ENCODE measurements at places on chromosomes 3 and 15.

DNA sequence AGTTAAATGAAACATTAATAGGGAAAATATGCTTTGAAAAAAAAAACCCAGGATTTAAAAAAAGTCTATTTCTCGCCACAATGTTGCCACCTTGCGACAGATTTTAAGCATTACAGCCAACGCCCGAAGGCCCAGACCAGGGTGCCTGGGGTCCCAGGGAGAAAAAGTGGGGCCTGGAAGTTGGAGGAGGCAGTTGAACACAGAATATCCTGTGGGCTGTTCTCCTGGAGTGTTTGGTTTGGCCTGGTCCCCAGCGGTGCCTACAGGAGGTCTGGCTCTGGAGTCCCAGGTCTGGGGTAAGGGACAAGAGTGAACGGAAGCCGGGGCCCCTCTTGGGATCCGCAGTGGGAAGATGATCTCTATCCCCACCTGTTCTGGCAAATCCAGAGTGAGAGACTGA lies 3.4 kb downstream of the RNU6-1 start:
- DNase-seq, result peak; percentile 29

GRCh38 chr3:39765575-39765974 lies 43.8 kb upstream of the MYRIP start:
- no peak for DNase-seq

DNA sequence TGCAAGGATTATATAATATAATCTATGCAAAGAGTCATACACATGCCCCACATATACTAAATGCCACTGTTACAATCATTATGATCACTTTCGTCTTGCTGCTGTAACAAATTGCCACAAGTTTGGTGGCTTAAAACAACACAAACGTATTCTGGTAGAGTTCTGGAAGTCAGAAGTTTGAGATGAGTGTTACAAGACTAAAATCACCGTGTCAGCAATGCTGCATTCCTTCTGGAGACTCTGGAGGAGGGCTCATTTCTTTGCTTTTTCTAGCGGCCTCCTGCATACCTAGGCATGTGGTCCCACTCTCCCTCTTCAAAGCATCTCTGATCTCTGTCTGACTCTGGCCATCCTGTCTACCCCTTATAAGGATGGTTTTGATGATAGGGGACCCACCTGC lies 1.4 kb upstream of the CCDC174 start:
- no peak for DNase-seq

GRCh38 chr3:100335434-100335833 lies 877 bp downstream of the NIT2 start:
- DNase-seq, result no peak

DNA sequence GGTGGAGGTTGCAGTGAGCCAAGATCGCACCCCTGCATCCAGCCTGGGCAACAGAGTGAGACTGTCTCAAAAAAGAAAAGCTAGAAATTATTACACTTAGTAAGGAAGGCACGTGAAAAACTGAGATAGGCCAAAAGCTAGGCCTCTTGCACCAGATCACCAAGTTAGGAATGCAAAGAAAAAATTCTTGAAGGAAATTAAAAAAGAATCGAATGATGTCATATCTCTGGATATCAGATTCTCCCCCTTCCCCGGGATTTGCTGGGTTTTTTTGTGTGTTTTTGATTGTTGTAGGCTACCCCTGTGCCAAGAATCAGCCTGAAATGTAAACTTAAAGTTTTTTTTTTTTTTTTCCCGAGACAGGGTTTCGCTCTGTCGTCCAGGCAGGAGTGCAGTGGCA lies 17.4 kb downstream of the PTPN23 start:
- no peak for DNase-seq

GRCh38 chr3:10933021-10933420 lies 59.5 kb upstream of the SLC6A1 start:
- no peak for DNase-seq

DNA sequence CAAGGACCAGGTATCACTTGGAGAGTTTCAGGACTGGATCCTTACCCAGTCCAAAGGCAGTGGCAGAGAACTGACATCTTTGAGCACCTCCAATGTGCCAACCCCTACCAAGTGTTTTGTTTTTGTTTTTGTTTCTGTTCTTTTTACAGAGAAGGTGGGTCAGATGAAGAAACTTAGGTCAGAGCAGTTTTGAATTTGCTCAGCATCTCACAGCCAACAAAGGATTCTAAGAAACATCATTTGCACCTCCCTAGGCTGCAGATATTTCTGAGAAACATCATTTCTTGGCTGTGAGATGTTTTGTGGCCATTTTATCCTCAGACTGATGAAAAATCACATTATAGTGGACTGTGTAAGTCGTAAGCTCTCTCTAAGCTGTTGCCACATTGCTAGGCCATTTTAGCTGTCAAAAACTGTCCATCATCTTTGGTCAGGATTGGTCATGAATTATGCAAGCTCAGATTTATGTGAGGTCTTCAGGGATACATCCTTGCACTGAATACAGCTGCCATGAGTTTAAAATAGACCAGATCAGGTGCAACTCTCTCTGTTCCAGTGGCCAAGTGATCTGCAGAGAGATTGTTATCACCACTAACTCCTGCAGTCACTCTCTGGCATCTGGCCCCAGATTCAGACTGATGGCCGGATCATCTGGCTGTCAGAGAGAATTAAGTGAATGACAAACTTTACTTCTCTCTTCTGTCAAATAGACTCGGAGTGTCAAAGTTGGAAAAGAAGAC lies 341.5 kb downstream of the EPHB1 start:
- no peak for DNase-seq

- DNase-seq, result no peak
Measured at GRCh38 chr3:37348736-37349396, 174.5 kb upstream of the LRRFIP2 start.

- peak; percentile 12 for DNase-seq
Measured at GRCh38 chr3:107377151-107377550, at the start of gene CCDC54. CCDC54 (plus strand) TSS chr3:107377439; CDS start chr3:107377588, 149 bp downstream.

GRCh38 chr15:57747206-57747896 lies 40.8 kb downstream of the POLR2M start:
- no peak for DNase-seq

DNA sequence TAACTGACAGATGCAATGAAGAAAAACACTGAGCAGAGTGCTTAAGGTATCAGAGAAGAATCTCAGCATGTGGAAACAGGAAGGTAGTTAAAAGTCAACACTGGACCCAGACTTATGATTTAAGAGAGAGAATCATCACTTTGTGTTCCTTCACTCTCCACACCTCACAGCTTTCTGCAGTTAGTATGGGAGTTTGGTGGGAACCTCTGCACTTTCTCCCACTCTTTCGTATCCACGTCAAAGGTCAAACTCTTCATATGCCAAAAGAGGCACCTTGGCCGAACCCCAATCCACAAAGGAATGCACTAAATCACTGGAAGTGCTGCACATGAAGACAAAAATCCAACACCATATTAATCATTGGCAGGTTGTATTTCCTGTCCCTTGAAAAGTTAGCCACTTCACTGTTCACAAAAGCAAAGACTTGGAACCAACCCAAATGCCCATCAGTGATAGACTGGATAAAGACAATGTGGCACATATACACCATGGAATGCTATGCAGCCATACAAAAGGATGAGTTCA lies 361.2 kb downstream of the MAGI1 start:
- DNase-seq, result no peak

- no peak for DNase-seq
Measured at GRCh38 chr15:78104566-78105475, 12.5 kb downstream of the SH2D7 start.

- DNase-seq, result no peak
Measured at GRCh38 chr15:101022876-101023275, 103.7 kb downstream of the LRRK1 start.

GRCh38 chr3:112314649-112315048 lies 18.3 kb upstream of the CD200 start:
- DNase-seq, result no peak

- DNase-seq, result peak; percentile 88
Measured at GRCh38 chr3:152474585-152474984, 205.9 kb downstream of the MBNL1 start.

DNA sequence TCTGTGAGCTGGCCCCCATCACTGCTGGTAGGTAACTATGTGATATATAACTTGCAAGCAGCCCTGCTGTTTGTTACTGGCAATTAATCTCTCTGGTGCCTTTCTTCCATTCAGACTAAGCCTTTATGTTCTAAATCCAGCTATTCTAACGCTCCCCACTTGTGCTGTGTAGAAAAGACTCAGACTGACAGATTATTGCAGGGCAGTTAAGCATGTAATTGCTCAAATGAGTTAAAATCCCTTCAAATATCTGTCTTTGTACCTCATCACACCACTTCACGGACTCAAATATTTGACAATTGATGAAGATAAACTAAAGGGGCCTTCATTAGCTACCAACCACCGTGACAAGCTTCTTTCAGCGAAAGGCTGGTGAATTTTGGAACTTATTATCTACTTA lies 416.2 kb downstream of the NR2F2 start:
- DNase-seq, result no peak

GRCh38 chr3:52313188-52313773 lies 2.8 kb upstream of the DNAH1 start:
- no peak for DNase-seq

DNA sequence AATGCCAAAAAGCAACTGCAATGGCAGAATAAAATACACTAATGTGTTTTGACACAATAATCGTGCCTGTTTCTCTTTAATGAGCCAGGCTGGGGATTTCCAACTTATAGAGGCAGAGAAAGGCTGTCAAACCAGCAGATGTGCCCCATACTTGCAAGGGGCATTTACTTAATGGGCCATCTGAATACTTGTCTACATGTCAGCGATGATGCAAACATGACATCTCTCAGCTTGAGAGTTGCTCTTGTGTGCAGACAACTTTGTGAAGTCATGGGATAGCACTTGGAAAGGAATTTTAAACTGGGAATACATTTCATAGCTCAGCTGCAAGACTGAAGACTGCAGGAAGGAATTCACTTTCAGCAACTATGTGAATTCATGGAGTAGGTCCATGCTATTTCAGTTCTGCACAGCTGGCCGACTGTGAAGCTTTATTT lies 127.4 kb upstream of the ADAMTS9 start:
- peak; percentile 62 for DNase-seq

GRCh38 chr3:59300733-59301132 lies 250.9 kb upstream of the CFAP20DC start:
- no peak for DNase-seq

GRCh38 chr3:113110267-113110666 lies 101.1 kb upstream of the BOC start:
- no peak for DNase-seq

- DNase-seq, result peak; percentile 83
Measured at GRCh38 chr15:90071220-90071807, 31.0 kb downstream of the IDH2 start.

DNA sequence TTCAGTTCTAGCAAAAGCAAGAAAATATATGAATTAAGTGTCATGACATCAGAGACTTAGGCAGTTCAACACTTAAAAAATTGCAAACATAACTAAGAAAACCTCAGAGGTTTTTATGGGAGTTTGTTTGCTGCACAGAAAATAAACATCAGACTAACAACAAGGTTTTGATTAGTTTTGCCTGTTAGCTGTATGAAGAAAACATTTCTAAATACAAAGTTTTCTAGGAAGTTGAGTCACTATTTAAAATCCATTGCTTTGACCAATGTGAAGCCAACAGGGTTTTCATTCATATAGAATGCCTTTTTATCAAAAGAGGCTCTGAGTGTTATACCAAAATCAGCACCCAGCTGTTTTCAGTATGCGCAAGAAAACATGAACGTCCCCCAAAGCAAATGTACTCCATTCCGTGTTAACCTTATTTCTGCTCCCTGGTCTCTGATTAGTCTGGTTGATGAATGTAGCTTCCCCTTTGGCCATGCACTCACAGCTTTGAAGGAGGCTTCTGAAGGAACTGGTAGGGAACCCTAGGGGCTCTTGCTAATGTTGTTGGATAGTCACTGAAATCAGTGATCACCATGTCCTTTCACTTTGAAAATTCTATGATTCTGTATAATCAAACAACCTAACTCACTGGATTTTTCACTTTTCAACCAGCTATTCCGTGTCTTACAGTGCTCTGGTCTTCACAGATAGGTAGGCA lies 89.6 kb upstream of the TSEN2 start:
- DNase-seq, result peak; percentile 15

GRCh38 chr15:77808075-77808474 lies 175.4 kb upstream of the LINGO1 start:
- no peak for DNase-seq

GRCh38 chr3:152350776-152351175 lies 82.0 kb downstream of the MBNL1 start:
- DNase-seq, result no peak

- no peak for DNase-seq
Measured at GRCh38 chr3:138678874-138679392, 70.4 kb downstream of the FAIM start.

DNA sequence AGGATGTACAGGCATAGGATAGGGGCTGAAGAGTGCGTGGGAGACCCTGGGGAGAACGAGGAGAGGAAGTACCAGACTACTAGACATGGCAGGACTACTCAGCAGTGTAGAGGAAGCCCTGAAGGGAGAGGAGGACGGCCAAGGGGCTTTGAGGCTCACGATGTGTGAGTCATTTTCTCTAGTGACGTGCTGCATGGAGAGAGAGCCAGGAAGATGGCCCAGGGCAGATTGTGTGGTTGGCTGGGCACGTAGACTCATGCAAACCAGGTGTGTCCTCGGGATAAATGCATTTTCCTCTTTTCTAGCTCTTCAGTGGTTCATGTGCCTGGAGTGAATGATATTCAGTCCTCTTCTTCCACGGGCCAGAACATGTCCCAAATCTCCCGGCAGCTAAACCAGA lies 115.0 kb upstream of the ABHD17C start:
- peak; percentile 59 for DNase-seq

- no peak for DNase-seq
Measured at GRCh38 chr15:74394090-74394846, 26.8 kb upstream of the CYP11A1 start.

- DNase-seq, result peak; percentile 91
Measured at GRCh38 chr3:187767266-187768012, 22.2 kb upstream of the BCL6 start.

DNA sequence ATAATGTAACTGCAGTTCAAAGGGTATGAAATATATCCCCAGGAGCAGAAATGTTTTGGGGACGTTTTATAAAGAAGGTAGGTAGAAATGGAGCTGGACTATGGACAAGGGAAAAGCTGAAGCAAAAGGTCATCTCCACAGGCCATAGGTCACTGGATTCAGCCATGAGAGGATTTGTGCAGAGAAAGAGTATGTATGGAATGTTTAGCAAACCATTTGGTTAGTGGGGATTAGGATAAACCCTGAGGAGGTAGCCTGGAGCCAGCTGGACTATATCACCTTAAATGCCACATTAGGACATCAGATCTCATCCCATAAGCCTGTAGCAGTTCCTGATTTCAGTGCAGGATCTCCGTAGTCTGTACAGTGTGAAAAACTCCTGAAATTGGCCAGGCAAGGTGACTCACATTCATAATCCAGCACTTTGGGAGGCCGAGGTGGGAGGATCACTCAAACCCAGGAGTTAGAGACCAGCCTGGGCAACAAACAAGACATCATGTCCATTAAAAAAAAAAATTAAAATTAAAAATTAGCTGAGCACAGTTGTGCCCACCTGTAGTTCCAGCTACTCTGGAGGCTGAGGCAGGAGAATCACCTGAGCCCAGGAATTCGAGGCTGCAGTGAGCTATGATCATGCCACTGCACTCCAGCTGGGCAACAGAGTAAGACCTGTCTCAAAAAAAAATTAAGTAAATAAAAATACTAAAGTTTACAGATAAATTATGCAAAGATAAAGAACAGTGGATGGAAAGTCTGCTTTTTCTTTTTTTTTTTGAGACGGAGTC lies 4.7 kb downstream of the IP6K1 start:
- no peak for DNase-seq

Data from AG10803 (cell line).